Fibroblast of villous mesenchyme (primary cell): ENCODE measurements at places on chromosomes 5 and 9. TPM values are rescaled to one million over a fixed set of nuclear protein-coding genes. Genes with fewer than 3 reads are reported as not detected.

Gene ADAMTS13
- 1.3 TPM in 2 replicates for total RNA-seq

Gene UNC13B
- total RNA-seq, result 17.4 and 23.7 TPM in 2 replicates

Gene ARHGEF39
- 0.97 and 3.0 TPM in 2 replicates for total RNA-seq

Gene PHYHD1
- 9.9 and 11.9 TPM in 2 replicates for total RNA-seq

Gene PCDHAC2
- total RNA-seq, result under 0.01 TPM in 2 replicates

Gene ZNF483
- total RNA-seq, result 2.6 and 5.6 TPM in 2 replicates

Gene IFNA21
- total RNA-seq, result not detected in 2 replicates

Gene SPINK6
- total RNA-seq, result not detected in 2 replicates

Gene PTGDS
- 10.8 and 21.9 TPM in 2 replicates for total RNA-seq

Gene ELAVL2
- total RNA-seq, result not detected in 2 replicates

Gene CFAP157
- total RNA-seq, result under 0.01 TPM in 2 replicates

Gene SPAG8
- total RNA-seq, result 0.32 and 0.86 TPM in 2 replicates

Gene TJP2
- total RNA-seq, result 15.1 and 18.1 TPM in 2 replicates

Gene RAI14
- 251 and 291 TPM in 2 replicates for total RNA-seq

Gene FOXD4L4
- total RNA-seq, result under 0.01 TPM in 1 of 2 replicates, not detected in the other

Gene OR1Q1
- not detected in 2 replicates for total RNA-seq

Gene NXNL2
- 7.7 and 11.2 TPM in 2 replicates for total RNA-seq

Gene KLF4
- total RNA-seq, result 2.6 and 3.5 TPM in 2 replicates

Gene PCDHGC4
- 2.6 and 2.9 TPM in 2 replicates for total RNA-seq

Gene FLT4
- total RNA-seq, result under 0.01 and 0.43 TPM in 2 replicates

Gene PKD2L2
- not detected in 2 replicates for total RNA-seq

Gene CARD19
- total RNA-seq, result 35.8 and 45.1 TPM in 2 replicates

Gene KIAA0825
- total RNA-seq, result 4.8 and 9.5 TPM in 2 replicates

Gene CDC20B
- not detected in 2 replicates for total RNA-seq

Gene UGCG
- 179 and 399 TPM in 2 replicates for total RNA-seq

Gene EIF4E1B
- total RNA-seq, result not detected in 2 replicates

Gene TXNDC8
- not detected in 2 replicates for total RNA-seq

Gene ARID3C
- total RNA-seq, result 0.32 TPM in 1 of 2 replicates, not detected in the other

Gene CMYA5
- total RNA-seq, result 1.3 and 1.7 TPM in 2 replicates

Gene EGFLAM
- total RNA-seq, result 3.0 and 5.5 TPM in 2 replicates

Gene LCN10
- total RNA-seq, result under 0.01 TPM in 1 of 2 replicates, not detected in the other

Gene TEK
- total RNA-seq, result 12.5 and 25.8 TPM in 2 replicates

Gene OTP
- not detected in 2 replicates for total RNA-seq

Gene CTNNAL1
- total RNA-seq, result 72.2 and 155 TPM in 2 replicates

Gene SH3PXD2B
- total RNA-seq, result 28.1 and 32.2 TPM in 2 replicates

Gene PPP2R2B
- under 0.01 and 2.2 TPM in 2 replicates for total RNA-seq

Gene DAPK1
- total RNA-seq, result 3.9 and 8.6 TPM in 2 replicates

Gene TEX48
- not detected in 2 replicates for total RNA-seq

Gene CD274
- total RNA-seq, result 10.3 and 12.1 TPM in 2 replicates

Gene IRX4
- not detected in 2 replicates for total RNA-seq

Gene SCAMP1
- total RNA-seq, result 38.0 and 61.7 TPM in 2 replicates

Gene PLCXD3
- total RNA-seq, result 0.32 and 0.43 TPM in 2 replicates

Gene CXXC5
- 75.4 and 79.5 TPM in 2 replicates for total RNA-seq

Gene PGM5
- total RNA-seq, result 2.6 and 5.8 TPM in 2 replicates

Gene PRSS3
- 3.9 and 12.9 TPM in 2 replicates for total RNA-seq

Gene DCTN4
- total RNA-seq, result 48.3 and 66.1 TPM in 2 replicates

Gene RNF180
- 5.5 and 5.6 TPM in 2 replicates for total RNA-seq

Gene G3BP1
- total RNA-seq, result 146 and 244 TPM in 2 replicates

Gene BDP1
- 22.5 and 28.5 TPM in 2 replicates for total RNA-seq

Gene OMD
- not detected in 2 replicates for total RNA-seq

Gene STPG3
- total RNA-seq, result not detected in 2 replicates

Gene DNLZ
- 8.2 and 17.4 TPM in 2 replicates for total RNA-seq

Gene GDA
- total RNA-seq, result 0.97 and 4.3 TPM in 2 replicates

Gene FOXD4L3
- 0.32 TPM in 1 of 2 replicates, not detected in the other for total RNA-seq
